Activated CD4-positive, alpha-beta T cell treated with anti-CD3 and anti-CD28 coated beads, Interleukin-2, amount 50 U/mL, for 24 hours (primary cell): ENCODE measurements at places on chromosomes 6 and 20.

DNA sequence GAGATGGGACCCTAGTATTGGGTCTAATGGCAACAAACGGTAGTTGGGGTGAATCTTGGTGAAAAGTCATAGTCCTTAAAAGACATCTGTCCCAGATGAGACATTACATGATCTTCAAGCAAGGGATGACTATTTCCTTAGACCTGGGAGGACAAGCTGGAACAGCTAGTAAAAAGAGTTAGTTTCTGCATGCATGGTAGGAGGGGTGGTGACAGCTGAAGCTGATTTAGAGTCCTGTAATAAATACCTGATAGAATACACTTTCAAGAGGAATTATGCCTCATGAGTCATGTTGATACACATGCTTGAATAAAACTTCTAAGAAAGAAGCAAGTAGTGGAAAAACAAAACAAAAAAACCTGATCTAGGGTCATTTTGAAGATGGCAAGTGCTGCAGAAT is 247.4 kb downstream of the CD109 start:
- DNase-seq = no peak

- no peak for DNase-seq
These were observed 49.1 kb downstream of the NFATC2 start for GRCh38 chr20:51493346-51493791.

- no peak for DNase-seq
These were observed 459.1 kb upstream of the JAG1 start for GRCh38 chr20:11132819-11133415.

- DNase-seq = no peak
These were observed 172.8 kb downstream of the BACH2 start for GRCh38 chr6:90123831-90124230.

DNA sequence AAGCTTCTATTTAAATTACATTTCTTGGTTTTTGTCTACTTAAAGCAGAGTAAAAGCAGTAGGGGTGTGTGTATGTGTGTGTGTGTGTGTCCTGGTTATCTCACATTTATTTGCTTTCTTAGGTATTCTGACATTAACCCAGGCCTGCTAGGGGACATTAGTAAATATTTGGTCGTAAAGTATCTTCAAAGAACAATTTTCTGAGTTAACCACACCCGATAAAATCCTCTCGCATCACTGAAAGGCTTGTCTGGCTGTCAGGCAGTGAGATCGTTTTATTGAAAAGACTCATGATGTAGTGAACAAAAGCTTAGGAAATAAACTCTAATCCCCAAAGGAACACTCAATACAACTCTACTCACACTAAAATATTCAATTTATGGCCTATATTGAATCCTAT is 77.9 kb downstream of the ZNF217 start:
- DNase-seq = no peak

- no peak for DNase-seq
These were observed at the start of gene NRSN1 for GRCh38 chr6:24125980-24126379. Gene NRSN1 (plus strand): TSS chr6:24126215. CDS start chr6:24134328, 8,113 bp downstream.

- DNase-seq = no peak
These were observed 44.3 kb downstream of the PHACTR1 start for GRCh38 chr6:12760911-12761310.

DNA sequence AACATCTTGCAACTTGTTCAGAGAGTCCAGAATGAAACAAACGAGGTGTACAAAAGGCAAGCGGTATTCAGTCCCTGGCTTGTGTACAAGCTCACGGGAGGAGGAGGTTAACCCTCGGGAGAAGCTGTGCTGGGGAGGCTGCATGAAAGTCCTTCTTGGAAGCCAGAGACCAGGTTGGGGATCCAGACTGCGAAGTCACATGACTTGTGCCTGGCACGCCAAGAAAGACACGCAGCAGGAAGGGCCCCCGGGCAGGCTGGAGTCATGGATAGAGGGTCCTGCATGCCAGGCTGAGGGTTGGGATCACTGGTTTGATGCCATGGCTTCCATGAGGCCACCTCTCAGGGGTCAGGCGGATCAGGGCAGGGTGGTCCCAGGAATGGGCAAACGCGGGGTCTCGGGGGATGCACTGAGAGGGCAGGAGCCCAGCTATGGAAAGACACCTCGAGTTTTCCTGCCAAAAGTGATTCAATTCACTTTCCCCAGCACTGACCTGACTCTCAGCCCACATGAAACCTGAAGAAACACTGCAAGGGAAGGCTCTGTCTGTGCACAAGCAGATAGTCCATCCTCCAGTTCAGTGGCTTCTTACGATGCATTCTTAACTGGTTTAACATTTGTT is 79.4 kb downstream of the DLL1 start:
- DNase-seq = no peak

DNA sequence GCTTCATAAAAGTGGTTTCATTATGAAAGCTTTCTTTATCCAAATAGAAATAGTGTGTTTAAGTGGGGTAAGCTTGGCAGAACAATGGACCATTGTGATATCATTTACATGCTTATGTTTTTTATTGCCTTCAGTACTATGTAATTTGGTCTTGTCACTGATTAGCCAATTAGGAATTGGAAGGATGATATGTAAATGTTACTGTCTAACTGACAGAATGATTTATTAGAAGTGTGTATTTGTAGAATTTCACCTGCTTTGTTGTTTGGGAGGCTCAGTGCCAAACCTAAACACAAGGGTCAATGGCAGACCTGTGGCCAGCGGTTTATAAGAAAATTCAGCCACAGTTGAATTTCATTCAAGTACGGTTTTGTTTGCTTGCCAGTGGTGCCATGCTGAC is 39.0 kb downstream of the AIG1 start:
- no peak for DNase-seq

GRCh38 chr6:10347561-10348327 is 67.1 kb downstream of the TFAP2A start:
- no peak for DNase-seq
